Activated T-helper 1 cell treated with anti-CD3 and anti-CD28 coated beads, Interleukin-2, amount 50 U/mL, for 16 hours (primary cell): ENCODE measurements at places on chromosomes 1 and 21.

- no peak for DNase-seq
Measured at GRCh38 chr1:164856381-164856780, 297.4 kb downstream of the PBX1 start.

- no peak for DNase-seq
Measured at GRCh38 chr1:42815941-42816584, 859 bp upstream of the ERMAP start.

DNA sequence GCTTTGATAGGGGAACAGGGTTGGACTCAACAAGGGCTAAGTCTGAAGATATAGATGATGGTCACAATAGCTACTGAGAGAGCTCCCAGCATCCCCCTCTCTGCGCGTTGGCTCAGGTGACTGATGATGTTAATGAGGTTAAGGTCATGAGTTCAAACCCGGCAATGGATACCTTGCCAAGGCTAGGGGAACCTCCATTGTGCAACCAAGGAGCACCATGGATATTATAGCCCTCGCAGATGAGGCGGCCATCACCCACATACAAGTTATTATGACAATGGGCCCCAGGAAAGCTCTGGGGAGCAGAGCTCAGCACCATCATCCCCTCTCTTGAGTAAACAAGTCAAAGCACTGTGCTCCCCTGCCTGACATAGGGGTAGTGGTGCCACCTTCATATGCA, 8.2 kb downstream of the KCNA2 start:
- DNase-seq = no peak

- no peak for DNase-seq
Measured at GRCh38 chr1:112744009-112744578, 29.0 kb upstream of the PPM1J start.

DNA sequence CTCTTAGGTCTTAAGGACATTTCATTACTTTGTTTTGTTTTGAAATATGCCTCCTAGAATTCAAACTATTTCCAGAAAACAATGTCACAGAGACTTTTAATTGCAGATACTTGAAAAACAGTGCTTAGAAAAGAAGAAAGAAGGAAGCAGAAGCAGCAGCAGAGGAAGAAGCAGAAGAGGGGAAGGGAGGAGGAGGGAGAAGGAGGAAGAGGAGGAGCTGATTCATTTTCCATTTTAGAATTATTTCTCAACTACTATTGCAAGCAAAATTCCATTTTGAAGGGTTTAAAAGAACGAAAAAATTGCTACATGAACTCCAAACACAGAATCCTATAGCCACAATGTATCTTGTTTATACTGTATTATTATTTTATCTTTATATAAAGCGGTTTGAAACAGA, 13.9 kb downstream of the RC3H1 start:
- no peak for DNase-seq

DNA sequence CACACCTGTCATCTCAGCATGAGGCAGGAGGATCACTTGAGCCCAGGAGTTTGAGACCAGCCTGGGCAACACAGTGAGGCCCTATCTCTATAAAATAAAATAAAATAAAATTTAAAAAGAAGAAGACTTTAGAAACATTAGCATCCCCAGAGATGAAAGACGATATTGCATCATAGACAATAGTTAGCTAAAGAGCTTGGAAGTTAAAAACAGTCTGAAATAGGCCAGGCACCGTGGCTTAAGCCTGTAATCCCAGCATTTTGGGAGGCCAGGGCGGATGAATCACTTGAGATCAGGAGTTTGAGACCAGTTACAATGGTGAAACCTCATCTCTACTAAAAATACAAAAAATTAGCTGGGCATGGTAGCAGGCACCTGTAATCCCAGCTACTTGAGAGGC, 59.3 kb downstream of the RIMS3 start:
- DNase-seq = no peak

DNA sequence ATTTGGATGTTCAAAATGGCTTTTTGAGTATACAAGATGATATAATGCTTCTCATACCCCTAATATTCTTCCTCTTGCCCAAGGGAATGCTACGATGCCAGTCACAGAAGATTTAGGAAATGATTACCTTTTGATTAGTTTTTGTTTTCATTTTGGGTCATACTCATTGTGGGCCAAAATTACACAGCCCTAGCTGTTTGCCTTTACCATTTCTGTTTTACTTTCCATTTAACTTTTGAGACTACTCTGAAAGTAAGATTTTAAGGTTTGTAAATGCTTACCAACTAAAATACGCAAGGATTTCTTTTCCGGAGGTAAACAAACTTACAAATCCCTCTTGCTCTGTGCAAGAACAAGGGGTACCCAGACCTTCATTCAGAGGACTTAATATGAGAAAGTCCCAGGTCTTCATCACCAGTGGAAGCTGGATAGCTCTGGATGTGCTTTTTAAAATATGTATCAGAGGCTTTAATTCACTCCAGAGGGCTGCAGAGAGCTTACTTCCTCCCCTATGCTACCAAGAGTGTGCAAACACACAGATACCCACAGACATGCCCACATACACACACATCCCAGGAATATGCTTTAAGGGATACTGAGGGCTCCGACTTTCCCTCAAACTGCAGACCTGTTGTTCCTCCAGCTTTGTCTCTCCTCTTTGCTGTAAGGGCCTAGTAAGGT, 631.4 kb downstream of the SMYD3 start:
- no peak for DNase-seq

DNA sequence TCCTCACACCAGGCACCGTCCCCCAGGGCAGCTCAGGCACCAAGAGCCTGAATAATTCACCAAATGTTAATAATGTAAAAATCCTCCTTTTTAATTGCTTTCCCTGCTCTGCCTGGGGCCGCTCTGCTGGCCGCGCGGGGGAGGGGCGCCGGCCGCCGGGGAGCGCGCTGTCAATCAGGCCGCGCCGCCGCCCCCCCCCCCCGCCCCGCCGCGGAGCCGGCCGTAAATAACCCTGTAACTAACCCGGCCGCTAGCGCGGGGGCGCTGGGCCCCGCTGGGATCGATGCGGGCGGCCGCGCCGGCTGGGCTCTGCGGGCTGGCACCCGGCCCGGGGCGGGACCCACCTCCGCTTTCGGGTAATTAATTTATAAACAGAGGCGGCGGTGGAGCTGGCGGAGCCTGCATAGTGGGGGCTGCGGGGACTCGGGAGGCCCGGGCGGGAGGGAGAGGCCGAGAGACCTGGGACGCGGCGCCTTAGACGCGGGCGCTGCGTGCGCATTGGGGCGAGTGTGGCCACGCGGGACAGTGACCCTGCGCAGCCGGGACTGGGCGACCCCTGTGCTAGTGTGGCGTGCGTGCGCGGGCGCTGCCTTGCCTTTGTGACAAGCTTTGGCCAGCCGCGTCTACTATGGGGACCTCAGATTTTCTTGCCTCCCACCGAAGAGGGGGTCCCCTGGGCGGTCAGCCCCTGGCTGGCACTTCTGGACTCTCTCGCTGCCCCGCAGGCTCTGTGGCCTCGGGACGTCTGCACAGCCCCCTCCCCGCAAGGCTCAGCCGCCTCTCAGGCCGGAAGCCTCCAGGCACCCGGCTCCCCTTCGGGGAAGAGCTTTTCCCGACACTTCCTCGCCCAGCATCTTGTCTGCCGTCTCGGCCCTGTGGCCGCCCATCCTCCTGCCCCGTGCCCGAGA, 16.6 kb downstream of the SAMD11 start:
- no peak for DNase-seq
